NCI-H187 treated with DMSO at 0.1 percent for 48 hours (cell line): ENCODE measurements at places on chromosomes 7 and 10.

DNA sequence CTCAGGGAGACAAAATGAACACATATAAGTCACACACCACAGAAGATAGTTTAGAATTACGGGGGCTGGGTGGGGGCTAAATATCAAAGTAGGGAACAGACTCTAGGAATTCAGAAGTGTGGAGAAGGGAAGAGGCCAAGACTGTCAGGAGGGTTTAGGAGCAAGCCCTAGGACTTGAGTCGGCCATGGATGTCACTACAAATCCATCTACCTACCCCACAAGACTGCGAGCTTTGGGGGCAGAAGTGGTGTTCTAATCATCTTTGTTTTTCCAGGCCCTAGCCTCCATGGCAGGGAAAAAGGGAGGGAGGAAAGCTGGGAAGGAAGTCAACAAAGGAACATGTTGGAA is 5.8 kb upstream of the ARHGAP19 start:
- no peak for DNase-seq

DNA sequence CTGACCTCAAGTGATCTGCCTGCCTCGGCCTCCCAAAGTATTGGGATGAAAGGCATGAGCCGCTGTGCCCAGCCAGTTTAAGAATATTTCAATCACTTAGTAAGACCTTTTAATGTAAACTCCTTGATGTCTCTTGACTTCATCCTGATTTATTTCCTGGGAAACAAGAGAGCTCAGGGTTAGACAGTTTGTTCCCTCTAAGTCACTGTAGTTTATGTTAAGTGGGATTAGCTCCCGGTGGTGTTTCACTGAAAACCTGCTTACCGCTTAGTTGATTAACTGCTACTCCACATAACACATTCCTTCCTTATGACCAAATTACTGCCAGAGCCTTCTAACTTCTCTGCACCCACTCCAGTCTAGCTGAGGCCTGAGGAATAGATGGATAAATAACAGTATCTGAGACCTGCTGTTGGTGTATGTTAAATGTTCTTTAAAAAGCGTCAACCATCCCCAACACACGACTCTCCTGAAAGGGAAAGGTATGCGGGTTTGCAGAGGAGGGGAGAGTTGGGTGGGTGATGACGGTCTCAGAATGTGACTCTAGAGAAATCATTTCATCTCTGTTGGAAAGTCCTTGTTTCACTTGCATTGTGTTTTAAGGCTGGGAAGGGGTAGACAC is 48.7 kb downstream of the CREB3L2 start:
- no peak for DNase-seq

DNA sequence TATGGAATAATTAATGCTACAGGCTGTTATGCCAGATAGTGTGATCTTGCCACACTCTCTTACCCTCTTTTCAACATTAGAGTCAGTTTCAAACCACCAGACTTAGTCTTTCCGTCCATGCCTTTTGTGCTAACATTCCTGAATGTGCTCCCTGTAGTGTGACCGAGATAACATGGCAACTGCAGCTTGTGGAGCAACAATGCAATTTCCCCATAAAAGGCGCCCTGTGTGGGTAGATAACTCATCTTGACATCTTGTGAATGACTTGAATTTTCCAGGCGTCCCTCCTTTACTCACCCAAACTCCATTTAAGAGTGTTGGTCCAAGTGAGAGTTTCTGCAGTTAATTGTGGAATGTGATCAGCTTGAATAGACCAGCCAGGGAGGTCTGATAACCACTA is 99.6 kb downstream of the DNAH11 start:
- no peak for DNase-seq

- no peak for DNase-seq
Observed at GRCh38 chr10:89522463-89522862, 12.9 kb downstream of the SLC16A12 start.

GRCh38 chr7:133789974-133790373 is 337.2 kb upstream of the LRGUK start:
- peak; percentile 44 for DNase-seq

GRCh38 chr10:15478429-15478828 is 107.3 kb upstream of the FAM171A1 start:
- no peak for DNase-seq

DNA sequence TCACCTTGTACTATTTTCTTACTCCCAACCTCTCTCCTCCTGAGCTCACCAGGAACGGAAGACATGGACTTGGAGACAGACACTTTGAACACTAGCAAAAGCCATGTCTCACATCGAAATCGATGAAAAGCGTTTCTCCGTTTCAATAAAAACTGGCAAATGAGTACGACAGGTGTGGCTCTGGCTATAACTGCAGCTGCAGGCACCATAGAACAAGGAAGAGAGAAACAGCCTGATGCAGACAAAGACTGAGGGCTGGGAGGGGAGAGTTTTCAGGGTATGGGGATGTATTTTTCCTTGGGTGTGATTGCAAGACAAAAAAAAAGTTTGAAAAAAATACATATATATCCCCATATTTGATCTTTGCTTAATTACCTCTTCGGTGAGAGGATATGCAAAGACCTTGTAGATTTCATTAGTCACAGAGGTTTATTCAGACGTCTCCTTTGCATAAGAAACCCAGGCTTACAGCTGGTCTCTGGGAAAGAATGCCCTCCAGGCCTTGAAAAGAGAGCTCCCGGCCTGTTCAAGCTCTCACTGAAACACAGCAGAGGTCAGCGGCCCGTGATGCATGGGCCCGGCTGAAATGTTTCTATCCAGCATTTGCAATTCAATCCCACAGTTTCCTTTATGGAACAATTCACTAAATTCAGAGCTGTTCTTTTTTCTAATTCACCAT is 63.1 kb downstream of the TLL2 start:
- no peak for DNase-seq

- DNase-seq = no peak
Observed at GRCh38 chr10:49519717-49520116, 19.2 kb downstream of the ERCC6 start.

DNA sequence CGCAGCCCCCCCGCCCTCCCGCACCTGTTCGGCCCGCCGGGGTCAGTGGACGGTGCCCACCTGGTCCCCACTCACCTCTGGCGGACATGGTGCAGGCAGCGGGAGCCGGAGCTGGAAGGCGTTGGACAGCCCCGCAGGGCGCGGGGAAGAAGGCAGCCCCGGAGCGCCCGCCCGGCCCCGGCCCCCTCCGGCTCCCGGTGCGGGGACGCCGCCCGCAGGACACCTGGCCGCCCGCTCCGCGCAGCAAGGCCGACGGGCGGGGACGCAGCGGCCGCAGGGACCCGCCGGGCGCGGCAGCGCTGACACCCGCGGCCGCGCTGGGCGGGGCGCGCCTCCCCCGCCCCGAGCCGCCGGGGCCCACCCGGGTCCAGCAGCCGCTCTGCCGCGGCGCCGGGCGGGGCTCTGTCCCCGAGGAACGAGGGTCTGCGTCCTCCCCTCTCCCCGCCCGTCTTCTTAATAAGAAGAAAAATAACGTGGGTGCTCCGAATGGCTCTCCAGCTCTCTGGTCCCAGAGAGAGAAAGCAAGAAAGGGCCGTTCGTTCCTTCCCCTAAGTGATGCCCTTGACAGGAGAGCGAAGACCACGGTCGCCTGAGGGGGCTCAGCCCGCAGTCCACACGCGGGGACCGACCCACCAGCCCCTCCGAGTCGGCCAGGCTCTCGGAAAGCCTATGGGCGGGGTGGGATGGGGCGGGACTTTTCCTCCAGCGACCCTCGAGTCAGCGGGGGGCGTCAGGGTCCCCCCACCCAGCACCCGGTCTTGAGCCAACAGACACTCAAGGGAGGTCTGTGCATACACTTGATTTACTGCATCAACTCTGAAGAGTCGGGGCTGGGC is 53.4 kb upstream of the FHIP2A start:
- no peak for DNase-seq

DNA sequence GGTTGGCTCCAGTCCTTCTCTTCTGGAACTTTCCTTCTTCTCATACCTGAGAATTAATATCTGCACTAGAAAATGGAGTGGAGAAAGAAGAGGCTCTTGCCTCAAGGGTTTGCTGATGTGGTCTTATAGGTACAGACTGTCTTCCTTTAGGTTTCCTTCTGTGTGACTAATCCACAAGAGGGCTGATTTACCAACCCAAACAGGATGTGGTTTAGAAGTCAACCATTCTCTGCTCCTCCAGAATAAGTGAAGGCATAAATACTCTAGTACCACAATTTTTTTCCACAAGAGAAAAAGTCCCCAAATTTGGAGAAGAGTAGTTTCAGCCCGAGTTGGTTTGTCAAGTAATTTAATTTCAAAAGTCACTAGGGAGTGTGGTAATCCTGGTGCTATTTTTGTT is 85.8 kb downstream of the NRP1 start:
- DNase-seq = no peak

DNA sequence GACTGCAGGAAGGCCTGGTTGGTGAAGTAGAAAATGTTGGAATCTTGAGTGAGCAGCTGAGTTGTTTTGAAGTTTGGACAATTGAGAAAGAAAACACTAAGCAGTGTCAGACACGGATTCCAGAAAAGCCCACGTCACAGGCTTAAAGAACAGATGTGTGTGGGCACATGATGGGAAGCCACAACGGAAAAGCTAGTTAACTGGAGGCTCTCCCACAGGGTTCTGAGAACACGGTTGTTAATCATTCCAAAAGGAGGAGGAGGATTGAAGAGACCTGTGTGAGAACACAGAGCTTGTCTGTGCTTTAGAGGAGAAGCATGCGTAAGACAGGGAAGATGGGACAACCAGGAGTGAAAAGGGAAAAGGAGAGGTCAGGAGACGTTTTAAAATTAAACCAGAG is 42.6 kb downstream of the SHH start:
- DNase-seq = no peak

DNA sequence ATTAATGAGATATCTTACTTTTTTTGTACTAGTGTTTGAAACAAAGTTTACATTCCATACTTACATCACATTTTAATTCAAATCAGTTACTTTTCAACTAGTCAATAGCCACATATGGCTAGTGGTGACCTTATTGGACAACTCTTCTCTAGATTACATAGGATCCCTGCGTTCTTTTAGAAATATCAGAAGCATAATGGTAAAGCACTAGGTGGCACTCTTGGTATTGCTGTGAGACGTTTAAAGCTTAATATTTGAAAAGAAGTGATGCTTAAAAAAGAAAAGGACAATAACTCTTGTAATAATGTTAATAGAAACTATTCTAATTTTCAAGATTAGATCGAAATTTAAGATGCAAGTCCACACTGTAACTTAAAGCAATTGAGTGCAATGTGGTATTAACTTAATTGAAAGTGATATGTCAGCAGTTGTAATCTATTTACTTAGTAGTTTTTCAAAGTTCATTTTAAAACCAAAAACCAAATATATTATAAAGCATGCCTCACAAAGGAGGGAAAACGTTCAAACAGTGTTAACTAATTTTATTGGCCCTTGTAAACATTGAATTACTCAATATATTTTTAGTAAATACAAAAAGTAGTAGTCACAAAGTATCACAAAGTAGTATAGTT is 339.1 kb downstream of the ATRNL1 start:
- DNase-seq = no peak
